ENCODE measurements at places on chromosomes 5 and 9. TPM values are rescaled to one million over a fixed set of nuclear protein-coding genes. Genes with fewer than 3 reads are reported as not detected.

- no peak for DNase-seq
These were observed 490.2 kb downstream of the TLE4 start for GRCh38 chr9:80061940-80062339.

Gene REEP5
- total RNA-seq, result 125 TPM

Gene EXD3
- total RNA-seq, result 6.8 TPM

- DNase-seq, result peak; percentile 68
These were observed 45.6 kb upstream of the FCN2 start for GRCh38 chr9:134834957-134835419.

Gene C9
- total RNA-seq, result not detected

DNA sequence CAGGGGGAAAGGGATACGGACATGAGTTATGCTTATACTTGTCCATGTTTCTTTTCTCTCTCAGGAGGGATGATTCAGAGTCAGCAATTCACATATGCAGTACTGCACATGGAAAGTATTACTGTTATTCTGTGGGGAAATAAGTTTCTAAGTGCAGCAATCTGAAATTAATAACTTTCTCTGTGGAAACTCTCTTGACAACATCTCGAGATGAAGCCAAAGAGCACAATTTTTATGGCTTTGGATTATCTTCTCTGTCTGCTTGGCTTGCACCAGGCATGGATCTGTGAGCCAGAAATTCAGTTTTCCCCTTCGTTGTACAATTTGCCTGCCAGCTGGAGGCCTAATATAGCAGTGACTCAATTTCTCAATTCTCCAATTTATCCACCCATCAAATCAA, 2.5 kb upstream of the NDFIP1 start:
- DNase-seq, result no peak

Gene CATSPER3
- total RNA-seq, result 1.1 TPM

Gene NUP214
- total RNA-seq, result 20.8 TPM

DNA sequence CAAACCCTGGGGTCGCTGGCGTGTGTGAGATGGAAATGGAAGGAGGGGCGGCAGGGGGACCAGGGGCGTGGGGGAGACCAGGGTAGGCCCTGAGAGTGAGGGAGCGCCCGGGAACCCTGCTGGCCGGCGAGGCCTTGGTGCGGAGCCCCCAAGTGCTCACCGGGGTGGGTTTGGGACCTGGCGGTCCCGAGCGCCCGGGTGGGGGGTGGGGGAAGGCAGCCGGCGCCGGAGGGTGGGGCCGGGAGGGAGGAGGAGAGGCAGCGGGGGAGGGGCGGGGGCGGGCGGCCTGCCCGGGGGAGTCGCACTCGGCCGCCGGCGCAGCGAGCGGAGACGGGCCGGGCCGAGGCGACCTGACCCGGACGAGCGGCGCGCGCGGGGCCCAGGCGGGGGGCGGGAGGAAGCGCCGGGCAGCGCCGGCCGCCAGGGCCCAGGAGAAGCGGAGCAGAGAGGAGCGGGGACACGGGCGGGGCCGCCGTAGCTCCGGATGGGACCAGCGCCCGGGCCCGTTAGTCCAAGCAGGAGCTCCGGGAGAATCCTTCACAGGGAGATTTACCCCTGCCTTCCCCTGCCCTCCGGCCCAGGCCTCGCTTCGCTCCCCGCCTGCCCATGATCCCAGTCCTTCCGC, at the start of gene NPR2:
Gene NPR2, plus strand, starts transcription at position 295 of the 625 bp plus-strand sequence. CDS start 818 bp downstream, outside the sequence.
- DNase-seq, result peak; percentile 77

Gene PCDHA1
- total RNA-seq, result not detected

Gene FOXI1
- total RNA-seq, result not detected

GRCh38 chr9:22165144-22165543, 156.0 kb upstream of the CDKN2B start:
- DNase-seq, result no peak

Gene NIPAL4
- total RNA-seq, result not detected

DNA sequence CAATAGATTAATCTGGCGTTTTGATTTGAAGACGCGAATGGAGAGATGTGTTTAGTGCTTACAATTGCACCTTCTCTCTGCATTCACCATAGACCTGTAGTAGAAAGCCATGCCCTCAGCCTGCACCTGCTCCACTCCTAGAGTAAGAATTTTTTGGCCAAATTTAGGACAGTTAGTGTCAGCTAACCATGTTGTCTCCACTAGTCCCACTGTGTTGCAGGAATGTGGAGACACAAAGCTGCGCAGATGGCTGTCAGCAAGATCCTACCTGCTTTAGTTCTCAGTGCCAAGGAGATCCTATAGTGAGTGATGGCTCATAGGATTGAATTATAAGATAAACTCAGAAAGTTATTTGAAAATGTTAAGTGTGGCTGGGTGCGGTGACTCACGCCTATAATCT, 35.1 kb upstream of the ABCA1 start:
- no peak for DNase-seq

- no peak for DNase-seq
These were observed 90.9 kb downstream of the CARTPT start for GRCh38 chr5:71810023-71810422.

All from Right ventricle myocardium inferior (tissue), 1 donor.